Left cardiac atrium (tissue), 4 donors: ENCODE measurements at places on chromosomes 5 and 9. TPM values are rescaled to one million over a fixed set of nuclear protein-coding genes. Genes with fewer than 3 reads are reported as not detected.

- no peak for DNase-seq
Observed at GRCh38 chr5:180086816-180087399, 15.3 kb upstream of the RNF130 start.

DNA sequence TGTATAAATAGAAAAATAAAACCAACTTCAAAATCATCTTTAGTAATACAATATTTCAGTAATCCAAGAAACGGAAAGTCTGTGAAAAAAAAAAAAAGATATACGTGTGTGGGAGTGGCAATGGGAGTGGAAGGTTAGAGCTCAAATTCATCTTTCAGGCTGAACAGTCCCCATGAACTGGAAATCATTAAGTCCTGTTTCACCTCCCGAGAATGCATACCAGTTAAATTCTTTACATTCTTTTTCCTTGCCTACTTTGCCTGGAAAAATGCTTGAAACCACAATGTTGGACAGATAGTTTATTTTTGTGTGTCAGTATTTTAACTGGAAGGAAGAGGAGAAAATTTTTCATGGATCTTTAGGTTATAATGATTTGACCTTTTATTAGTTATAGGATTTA, 166.8 kb downstream of the MUSK start:
- DNase-seq = no peak

- DNase-seq = no peak
Observed at GRCh38 chr5:29779141-29779540, 1414.3 kb upstream of the CDH6 start.

DNA sequence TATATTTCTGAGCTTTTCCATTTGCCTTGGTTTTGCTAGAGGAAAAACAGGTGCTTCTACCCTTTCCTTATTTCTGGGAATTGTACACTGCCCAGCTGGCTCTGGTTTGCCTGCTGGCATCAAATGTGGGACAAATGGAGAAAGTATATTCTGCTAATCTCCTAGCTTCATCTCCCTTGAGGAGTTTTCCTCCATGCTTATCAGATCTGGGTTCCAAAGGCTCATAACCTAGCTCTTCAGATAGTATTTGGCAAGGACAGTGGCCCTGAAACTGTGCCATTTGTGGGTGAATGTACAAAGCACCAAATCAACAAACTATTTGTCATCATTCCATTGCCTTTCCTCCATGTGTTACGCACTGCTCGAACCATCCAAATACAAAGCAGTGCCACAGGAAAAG, 16.2 kb downstream of the PRLR start:
- no peak for DNase-seq

DNA sequence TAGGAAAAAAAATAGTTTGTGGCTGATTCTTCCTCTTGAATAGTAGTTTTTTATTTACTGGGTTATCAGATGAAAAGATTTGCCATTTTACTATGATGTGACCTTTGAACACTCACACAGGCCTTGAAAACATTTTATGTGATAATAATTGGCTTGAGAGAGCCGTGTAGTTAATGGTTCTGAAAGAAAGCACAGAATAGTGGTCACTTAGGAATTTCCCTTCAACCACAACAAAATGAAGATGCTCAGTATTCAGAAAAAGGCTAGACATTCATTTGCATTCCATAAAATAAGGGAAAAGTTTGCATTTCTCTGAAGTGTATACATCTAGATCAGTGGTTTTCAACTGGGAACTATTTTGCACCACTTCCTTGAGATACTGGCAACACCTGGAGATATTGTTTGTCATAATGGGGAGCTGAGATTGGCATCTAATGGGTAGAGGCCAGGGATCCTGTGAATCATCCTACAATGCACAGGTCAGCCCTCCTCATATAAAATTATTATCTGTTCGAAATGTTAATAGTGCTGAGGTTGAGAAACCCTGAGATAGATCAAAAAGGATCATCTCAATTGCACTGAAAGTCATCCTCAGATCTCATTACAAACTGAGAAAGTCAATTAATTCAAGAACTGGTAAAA, 446.4 kb upstream of the CCNG1 start:
- no peak for DNase-seq

DNA sequence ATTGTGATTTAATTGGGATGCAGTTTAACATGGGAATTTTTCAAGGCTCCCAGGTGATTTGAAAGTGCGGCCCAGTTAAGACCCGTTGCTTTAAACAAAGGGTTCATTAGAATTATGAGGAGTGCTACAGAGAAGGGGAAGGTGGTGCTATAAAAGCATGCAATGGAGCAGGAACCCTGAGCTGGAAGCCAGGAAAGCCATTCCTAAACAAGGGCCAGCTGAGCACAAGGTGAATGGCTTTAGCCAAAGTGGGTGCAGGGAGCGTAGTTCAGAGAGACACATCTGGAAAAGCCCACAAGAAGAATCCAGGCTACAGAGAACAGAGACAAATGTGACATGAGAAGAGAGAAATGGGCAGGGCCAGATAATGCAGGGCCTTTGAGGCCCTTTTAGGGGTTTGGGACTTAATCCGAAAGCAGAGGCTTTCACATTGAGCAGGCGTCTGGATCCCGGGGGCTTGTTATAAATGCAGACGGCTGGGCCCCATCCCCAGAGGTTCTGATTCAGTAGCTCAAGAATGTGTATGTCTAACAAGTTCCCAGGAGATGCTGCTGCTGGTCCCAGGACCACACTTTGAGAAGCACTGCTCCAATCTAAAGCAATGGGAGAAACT, 138.1 kb upstream of the WWC1 start:
- DNase-seq = no peak

DNA sequence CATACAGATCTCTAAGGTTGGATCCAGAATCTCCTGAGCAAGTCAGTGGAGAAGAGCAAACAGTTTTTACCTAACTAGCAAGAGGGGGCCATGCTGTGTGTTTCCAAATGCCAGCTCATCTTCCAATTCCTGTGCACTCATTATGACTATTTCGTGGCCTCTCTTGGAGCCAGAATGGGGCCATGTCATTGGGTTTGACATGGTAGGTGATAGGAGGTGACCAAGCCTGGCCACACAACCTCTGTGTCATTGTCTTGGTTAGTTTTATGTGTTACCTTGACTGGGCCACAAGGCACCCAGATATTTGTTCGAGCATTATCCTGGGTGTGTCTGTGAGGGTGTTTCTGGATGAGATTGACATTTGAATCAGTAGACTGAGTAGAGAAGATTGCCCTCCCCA, 206.2 kb downstream of the HSPA4 start:
- no peak for DNase-seq

DNA sequence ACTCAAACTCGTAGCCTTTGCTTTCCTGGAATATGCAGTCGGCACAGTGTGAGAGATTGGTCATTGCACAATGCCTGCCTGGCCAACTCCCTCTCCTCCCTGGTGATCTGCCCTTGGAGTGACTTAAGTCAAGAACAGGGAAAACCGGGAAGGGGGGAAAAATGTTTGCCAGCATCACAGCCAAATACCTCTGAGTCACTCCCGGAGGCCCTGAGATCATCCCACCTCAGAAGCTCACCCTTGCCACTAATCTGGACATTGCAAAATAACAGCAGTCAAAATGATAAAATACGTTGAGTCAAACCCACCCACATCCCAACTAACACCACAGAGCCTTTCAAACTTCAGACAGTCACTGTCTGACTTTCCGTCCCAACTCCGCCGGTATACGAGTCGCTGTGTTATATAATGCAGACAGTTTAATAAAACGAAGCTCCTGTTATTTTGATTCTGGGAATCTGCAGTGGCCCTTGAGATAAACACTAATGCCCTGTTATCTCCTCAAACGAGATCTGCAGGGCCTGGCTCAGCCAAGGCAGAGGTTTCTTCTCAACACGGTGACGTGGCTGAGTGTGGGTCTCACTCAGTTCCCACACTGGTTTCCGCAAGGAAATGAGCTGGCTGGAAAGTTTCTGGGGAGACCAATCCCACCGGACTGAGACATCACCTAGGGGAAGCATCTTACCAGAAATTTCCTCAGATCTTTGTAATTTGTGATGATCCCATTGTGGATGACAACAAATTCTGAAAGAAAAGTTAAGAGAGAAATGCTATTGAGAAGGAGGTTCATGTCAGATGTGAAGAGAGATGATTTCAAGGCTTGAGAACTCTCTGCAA, 22.1 kb downstream of the GFPT2 start:
- peak; percentile 76 for DNase-seq

- DNase-seq = no peak
Observed at GRCh38 chr9:5786370-5787127, 46.4 kb downstream of the ERMP1 start.

DNA sequence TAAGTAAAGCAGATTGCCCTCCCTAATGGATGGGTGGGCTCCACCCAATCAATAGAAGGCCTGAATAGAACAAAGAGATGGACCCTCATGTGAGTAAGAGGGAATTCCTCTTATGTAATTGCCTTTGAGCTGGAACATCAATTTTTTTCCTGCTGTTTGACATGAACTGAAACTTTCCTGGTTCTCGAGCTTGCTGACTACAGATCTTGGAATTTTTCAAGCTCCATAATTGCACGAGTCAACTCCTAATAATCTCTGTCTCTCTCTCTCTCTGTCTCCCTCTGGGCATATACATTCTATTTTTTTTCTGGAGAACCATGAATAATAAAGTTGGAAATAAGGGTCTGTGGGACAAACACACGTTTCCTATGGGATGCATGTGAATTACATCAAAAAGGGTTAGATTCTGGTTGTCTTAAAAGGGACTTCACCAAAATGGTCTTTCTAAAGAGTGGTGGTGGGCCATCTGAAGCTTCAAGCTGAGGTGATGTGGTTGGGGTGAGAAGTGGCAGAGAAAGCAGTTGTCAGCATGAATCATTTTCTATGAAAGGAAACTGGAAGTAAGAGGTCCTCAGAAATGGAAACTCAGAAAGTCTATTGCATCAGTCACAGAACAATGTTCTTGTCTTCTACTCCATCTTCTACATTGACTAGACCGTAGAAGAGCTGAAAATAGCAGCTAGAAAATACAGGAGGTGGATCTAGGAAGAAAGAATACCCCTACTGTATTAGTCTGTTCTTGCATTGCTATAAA, 47.0 kb upstream of the HOMER1 start:
- no peak for DNase-seq

DNA sequence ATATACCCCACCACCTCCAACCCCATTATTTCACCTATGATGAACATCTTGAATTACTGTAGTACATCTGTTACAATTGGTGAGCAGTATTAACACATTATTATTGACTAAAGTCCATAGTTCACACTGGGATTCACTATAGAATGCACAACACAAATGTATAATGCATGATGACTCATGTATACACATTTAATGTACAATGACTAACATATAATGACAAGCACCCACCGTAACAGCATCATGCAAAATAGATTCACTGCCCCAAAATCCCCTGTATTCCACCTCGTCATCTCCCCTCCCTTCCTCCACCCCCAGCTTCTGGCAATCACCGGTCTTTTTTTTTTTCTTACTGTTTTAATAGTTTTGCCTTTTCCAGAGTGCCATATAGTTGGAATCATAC, 47.1 kb upstream of the NEK6 start:
- DNase-seq = no peak

DNA sequence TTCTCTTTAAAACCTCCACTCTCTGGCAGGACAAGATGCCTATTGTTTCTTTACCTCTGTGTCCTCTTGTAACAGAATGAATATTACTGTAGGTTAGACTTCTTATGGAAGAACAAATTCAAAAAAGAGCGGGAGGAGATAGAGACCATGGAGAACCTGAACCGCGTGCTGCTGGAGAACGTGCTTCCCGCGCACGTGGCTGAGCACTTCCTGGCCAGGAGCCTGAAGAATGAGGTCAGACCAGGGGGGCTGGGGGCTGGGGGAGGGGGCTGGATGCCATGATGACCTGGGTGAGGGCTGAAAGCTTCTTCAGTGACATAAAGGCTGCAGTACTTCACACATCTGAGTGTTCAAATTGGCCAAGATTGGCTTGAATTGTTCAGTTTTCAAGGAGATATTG, 61.4 kb downstream of the CFAP90 start:
- DNase-seq = no peak

DNA sequence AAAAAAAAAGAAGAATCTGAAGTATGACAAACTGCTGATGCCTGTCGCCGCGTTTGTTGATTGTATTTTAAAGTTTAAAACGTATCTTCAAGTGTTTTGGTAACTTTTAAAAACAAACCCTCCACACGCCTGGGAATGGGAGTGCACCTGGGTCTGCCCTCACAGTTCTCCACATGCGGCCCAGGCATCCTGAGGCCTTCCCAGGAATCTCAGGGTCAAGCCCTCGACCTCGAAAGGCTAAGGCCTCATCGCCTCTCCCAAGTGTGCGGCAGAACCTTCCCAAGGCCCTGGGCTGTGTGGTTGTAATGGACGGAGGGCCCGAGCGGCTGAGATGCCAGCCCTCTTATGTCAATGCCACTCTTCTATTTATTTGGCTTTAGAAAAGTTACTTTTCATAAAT, 94.4 kb downstream of the CAMSAP1 start:
- DNase-seq = no peak

DNA sequence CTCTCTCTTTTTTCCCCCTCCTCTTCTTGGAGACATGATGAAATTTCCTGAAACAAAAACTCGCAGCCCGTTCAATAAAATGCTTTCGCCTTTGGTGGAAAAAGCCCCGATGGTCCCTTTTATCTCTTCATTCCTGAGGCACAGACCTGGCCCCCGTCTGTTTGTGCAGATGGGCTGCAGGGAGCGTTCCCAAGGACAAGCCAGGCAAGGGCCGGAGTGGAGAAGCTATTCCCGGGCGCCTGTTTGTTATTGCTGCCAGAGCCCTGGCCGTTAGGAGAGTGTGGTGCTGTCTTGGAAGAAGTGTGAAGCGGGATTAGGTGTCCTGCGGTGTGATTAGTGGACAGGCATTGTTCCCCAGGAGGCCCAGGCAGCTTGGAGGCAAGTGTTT, 71.9 kb downstream of the SMIM23 start:
- no peak for DNase-seq

GRCh38 chr9:136029556-136029955, 65.5 kb downstream of the NACC2 start:
- DNase-seq = no peak

GRCh38 chr5:27854243-27854852, 816.0 kb upstream of the CDH9 start:
- DNase-seq = no peak

GRCh38 chr9:7974335-7974960, 174.9 kb upstream of the DMAC1 start:
- no peak for DNase-seq

GRCh38 chr5:124891179-124891578, 144.7 kb upstream of the ZNF608 start:
- no peak for DNase-seq

Gene SHLD3
- 3.1 TPM for total RNA-seq

Gene CSF1R
- 41.6 TPM for total RNA-seq

Gene EQTN
- not detected for total RNA-seq

Gene ADAMTSL2
- total RNA-seq = 16.7 TPM

Gene LCN10
- total RNA-seq = 9.3 TPM

Gene RORB
- 3.2 TPM for total RNA-seq

Gene OR1Q1
- not detected for total RNA-seq

Gene TMEM252
- total RNA-seq = 0.18 TPM
